ENCODE measurements at places on chromosomes 1 and 21.

DNA sequence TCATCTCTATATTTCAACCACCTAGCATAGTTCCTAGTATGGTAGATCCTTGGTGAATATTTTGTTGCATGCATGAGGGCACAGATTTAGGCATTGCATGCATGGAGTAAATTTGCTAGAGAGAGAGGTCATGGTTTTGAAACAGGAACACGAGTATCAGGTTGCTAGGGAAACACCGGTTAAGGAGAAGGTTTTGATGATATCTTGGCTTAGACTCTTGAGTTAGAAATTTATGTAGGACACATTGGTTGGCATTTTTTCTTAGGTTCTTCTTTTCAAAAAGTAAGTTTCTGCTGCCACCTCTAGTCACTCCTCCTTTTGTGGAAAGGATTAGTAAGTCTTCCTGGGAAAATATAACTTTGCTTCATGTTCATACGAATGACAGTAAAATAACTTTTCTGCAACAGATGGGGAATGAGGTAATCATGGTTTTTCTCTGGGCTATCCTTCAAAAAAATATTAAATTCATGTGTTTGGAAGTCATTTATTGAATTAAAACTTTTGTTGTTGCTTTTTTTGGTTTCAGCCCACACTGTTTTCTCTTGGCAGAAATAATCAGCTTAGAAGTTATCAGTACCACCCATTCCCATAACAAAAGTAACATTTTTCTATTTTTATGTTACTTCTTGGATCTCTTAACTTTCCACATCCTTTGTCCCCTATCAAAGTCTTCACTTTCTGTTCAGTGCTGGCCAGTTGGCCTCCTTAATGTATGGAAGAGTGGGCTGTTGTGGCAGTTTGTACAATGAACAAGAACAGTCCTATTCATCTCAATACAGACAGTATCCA lies 97.3 kb downstream of the PLA2G4A start:
- no peak for DNase-seq

DNA sequence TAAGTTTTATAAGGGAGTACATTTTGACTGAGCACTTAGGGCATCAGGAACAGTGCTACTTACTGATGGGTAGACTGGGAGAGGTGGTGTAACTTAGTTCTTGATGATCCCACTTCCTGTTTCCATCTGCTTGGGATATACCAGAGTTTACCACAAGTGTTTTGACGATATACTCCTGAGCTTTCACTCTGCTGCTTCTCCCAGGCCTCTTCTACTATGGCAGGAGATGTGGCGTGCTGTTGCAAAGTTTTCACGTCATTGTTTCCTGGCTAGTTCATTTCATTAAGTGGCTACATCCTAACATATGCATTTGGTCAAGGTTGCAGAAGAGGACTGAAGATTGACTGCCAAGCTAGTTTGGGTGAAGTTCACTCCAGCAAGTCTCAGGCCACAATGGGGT lies 41.3 kb upstream of the LAMC2 start:
- no peak for DNase-seq

DNA sequence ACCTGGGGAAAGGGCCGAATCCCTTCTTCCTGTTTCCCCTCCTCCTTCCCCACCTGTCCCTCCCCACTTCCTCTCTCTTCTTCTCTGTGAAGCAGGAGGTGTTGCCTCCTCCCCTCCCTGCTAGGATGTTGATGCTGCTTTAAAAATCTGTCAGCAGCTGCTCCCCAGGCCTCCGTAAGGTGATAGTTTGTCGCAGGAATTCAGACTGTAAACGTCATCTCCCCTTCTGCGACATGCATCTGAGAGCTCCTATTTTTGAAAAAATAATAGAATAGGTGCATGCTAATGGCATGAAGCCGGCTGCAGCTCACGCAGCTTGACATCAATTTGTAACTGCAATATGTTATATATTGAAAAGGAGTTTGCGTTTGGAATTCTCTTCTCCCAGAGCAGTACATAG lies 70.1 kb downstream of the KAZN start:
- DNase-seq: no peak

DNA sequence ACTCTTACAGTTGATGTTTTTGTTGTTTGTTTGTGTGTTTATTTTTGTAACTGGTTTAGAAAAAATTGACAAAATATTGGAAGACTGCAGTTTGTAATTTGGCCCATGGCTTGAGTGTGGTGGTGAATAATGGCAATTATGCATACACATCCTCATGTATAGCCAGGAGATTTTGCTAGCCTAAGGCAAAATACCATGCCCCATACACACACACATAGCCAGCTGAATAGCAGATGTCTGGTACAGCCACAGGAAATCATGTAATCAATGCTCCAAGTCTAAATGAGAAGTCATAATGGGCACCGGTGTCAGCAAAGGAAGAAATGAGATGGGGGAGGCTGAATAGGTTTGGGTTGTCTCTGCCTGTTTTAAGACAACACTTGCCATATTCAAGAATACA lies 135.2 kb upstream of the COA6 start:
- no peak for DNase-seq

DNA sequence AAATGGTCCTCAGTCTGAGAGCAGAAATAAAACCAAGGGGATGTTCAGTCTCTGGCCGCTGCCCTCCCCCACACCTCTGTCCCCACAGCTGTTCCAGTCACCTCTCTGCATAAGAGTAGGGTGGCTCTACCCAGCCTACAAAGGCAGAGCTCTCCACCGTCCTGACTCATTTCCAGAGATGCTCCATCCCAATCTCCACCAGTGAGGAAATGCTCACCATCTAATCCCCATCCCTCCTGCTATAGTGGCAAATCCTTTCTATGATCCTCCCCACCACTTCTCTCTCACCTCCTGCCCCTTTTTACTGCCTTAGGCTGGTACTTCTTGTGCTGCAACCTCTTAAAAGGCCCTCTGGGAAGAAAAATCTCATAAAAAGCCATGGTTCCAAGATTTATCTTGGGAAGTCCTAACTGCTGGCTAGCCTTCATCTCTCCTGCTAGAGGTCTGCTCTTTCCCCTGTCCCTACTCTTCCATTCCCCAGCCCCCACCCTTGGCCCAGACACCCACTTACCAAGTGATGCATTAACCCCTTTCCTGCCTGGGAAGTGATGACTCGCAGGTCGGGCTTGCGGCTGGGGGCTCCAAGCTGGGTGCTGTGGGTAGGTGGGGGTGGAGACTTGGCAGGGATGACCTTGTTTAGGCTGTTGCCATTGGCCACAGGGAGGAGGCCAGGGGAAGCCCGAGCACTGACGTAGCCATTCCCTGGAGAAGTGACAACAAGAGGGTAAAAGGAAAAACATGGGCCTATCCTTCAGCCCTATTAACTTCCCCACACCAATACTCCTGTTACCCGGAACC lies 23.9 kb downstream of the MEF2D start:
- no peak for DNase-seq

DNA sequence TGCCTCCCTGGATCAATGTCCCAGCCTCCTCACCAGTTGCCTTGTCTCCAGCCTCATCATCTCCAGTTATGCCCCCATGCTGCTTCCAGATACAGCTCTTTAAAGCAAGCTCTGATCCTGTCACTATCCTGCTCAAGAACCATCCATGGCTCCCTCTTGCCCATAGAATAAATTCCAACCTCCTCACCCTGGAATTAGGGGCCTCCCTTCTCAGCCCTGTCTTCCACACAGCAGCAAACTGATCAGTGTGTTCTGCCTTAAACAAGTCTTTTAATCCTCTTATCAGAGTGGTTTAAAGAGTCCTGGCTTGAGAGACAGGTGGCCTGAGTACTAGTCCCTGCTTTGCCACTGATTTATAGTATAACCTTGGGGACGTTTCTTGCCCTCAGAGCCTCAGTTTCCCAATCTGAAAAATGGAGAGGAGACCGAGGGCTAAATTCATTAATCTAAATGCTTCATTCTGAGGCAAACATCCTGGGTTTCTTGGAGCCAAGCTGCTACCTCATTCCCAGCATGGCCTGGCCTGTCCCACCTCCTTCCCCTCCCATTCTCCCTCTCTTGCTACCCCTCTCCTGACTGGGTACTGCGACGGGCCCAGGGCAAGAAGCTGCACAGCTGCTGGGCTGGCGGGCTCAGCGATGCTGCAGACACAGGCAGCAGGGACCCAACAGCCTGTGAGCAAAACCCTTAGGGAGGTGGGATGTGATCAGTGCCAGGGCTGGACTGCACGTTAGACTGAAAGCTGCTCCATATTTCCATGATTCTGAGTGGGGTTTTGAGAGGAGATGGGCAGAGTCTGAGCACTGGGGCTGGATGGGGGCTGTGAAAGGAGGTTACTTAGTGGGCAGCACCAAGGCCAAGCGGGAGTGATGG lies 221.4 kb downstream of the PTPRU start:
- no peak for DNase-seq

GRCh38 chr1:31417148-31417547 lies 4.1 kb downstream of the SERINC2 start:
- no peak for DNase-seq

DNA sequence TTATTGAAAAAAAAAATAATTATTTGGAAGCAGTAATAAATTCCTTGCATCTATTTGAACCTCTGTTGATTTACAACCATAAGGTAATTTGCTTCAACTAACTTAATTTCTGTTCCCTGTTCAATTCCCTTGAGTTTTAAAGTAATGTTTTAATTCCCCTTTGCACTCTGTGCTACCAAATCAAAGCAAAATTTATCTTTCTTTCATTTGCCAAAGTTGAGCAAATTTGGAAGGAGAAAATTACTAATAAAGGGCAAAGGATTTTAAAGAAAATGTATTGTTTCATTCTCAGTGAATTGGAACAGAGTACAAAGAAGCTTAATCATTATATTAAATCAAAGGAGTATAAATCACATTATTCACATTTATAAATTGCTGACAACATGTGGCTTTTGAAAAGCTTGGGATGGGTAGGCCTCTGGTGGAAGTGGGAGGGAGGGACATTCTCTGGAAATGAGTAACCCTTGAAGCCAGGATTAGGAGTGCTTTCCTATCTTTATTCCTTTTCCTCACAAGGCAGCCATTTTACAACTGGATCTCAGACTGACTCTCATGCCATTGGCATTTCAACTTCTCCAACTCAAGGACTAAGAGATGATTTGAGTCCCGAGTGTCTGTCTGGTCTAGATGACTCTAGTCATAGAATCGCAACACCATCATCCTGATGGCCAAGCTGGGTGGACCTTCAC lies 331.6 kb upstream of the DUSP10 start:
- no peak for DNase-seq

- DNase-seq: no peak
Observed at GRCh38 chr1:239526391-239526790, 140.0 kb downstream of the CHRM3 start.

DNA sequence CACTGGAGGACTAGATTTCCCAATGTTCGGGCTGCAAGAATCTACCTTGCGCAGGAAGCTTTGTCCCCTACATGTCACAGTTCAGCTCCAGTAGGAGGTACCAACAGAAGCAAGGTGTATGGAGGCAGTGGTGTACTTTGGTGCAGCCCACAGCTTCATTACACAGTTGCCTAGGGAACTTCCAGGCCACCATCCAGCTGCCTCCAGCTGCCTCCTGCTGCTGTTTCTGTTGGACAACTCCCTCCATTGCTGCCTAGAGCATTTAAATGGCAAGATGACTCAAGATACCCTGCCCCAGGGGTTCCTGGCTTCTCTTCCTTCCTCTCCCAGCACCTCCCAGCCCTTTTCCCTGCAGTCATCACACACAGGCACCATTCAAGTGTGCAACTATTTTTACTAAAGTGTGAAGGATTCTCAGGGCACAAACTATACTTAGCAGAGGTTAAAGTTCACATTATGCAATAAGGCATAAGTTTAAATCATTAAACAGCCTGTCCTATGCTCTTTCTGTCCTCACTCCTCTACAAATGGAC lies 39.0 kb upstream of the ATP1A1 start:
- DNase-seq: peak; percentile 32

DNA sequence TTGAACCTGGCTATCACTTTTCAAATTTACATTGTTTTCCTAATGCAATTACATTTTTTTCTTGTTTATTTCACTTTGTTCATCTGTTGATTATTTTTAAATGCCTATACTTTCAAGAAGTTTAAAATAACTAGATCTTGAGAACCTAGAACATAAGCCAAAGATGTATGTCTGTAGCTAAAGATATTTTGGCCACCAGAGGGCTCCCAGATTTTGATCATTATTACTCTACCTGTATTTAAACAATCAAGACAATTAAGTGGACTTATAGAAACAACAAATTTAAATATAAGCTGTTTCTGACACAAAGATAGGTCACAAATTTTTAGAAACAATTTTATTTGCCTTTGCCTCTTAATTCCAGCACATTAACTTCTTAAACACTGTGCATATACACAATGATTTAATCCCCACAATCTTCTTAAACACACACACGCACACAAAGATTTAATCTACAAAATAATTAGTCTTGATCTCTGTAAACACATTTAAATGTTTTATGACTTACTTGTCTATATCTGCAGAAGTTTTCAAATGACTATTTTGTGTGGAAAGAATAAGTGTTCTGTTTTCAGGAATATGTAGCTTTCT lies 380.0 kb downstream of the DSCAM start:
- DNase-seq: no peak

DNA sequence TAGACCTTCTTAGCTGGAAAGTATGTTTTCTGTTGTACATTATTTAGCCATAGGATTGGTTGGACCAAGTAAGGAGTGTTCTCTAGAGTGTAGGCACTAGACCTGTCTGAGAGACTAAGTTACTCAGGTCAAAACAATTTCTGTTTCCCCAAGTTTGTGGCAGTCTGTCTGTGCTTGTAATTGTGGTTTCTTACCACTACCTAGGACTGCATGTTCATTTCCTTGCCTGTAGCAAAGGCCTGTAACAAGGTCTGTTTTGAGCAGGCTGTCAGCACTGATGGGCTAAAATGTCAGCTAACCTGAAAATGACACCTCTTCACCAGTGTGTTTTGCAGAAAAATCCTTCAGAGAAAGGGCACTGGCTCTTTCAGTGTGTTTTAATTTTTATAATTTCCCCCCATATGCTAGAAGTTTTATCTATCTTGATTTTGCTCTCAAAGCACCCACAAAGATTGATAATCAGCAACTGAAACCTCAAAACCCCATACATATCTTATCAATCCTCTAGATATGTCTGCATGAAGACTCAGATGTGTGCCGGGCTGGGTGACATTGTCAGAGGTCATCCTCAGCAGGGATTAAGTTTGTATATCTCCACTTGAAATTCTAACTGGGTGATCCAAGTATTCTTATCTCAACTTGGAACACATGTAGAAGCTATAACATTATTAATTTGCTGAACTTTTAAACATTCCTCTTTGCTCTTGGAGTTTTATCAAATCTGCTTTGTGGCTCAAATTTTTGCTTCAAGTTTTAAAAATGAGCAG lies 50.7 kb upstream of the ST6GALNAC3 start:
- DNase-seq: no peak

- no peak for DNase-seq
Observed at GRCh38 chr21:39902986-39903385, 35.7 kb downstream of the PCP4 start.

DNA sequence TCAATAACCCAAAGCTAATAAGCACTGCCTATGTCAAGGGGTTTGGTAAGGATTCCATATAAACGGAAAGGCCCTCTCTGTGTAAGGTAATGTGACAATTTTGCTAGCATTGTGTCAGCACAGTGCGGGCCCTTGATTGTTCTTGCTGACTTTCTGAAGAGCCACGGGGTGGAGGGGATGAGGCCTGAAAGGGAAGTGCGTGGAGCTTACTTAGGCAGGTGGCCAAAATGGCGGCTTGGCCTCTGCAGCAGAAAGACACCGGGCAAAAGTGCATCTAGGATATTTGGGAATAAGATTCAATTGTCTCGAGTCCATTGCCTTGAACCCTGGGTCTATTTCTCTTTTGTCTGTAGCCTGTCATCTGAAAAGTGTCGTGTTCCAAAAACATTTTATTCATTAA lies 114.3 kb downstream of the TGFB2 start:
- DNase-seq: no peak

- DNase-seq: no peak
Observed at GRCh38 chr1:218588540-218589172, 243.5 kb downstream of the TGFB2 start.

Measured in DMS153 (cell line).